Fibroblast of skin of right biceps (primary cell): ENCODE measurements at places on chromosomes 4 and X.
A peak's percentile ranks its signal among the peaks of the same experiment; 100 is the strongest.

DNA sequence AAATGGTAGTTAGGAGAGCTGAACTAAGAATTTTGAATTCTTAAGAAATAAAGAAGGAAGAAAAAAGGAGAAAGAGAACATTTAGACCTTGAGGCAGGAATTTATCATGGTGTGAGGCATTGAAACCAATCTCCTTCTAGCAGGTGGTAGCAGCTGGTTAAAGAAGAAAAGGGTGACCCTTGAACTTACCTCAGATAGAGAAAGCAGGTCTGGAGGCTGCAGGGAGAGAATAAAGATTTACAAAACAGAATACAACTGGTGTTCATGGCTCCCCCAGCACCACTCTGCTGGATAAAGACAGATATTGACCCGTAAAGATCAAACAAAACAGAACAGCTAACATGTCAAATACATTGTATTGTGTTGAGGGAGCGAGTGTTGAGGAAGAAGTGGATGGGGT is 56.0 kb downstream of the NCAPG start:
- DNase-seq, result no peak

GRCh38 chr4:141077611-141078225 is 55.6 kb downstream of the RNF150 start:
- no peak for DNase-seq

- DNase-seq, result peak; percentile 20
These were observed 13.2 kb downstream of the CA5B start for GRCh38 chrX:15751155-15751819.

DNA sequence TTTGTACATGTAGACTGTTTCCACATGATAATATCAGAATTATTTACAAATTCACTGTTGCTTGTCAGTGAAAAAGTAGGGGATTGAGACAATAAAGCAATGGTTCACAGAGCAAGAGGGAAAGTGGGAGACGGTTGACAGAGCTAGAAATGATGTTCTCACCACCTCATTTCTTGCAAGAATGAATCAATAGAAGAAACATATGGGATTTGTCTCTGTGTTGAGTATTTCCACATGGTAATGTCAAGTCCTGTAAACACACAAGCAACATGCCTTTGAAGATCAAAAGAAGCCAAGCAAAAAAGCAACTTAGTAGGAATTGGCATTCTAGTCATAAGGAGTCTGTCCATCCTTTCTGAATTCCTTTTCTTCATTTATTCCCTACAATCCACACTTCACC is 1806.6 kb upstream of the AGA start:
- DNase-seq, result no peak

GRCh38 chr4:137627739-137628460 is 95.6 kb upstream of the PCDH18 start:
- DNase-seq, result peak; percentile 37

GRCh38 chrX:51334276-51334675 is 1.7 kb downstream of the NUDT10 start:
- DNase-seq, result peak; percentile 50

- DNase-seq, result no peak
These were observed 368.9 kb downstream of the SLITRK2 start for GRCh38 chrX:146186540-146186939.

DNA sequence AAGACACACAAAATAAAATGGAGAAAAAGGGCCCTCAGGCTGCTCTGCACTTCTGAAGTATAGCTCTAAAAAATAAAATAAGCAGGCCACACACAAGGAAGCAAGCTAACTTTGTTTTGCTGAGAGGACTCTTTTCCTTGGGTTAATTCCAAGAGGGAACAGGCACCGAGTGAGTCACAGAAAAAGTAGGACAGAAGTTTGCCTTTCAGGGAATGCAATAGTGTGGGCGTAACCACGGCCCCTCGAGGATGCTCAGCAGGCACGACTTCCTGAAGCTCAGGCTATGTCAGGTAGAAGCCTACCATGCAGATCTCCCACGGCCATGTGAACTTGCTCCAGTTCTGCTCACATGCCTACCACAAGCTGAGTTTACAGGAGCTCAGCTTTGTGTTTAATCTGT is 22.1 kb downstream of the PPP1R2C start:
- DNase-seq, result peak; percentile 78

GRCh38 chr4:159420162-159421057 is 317.5 kb downstream of the RAPGEF2 start:
- no peak for DNase-seq

DNA sequence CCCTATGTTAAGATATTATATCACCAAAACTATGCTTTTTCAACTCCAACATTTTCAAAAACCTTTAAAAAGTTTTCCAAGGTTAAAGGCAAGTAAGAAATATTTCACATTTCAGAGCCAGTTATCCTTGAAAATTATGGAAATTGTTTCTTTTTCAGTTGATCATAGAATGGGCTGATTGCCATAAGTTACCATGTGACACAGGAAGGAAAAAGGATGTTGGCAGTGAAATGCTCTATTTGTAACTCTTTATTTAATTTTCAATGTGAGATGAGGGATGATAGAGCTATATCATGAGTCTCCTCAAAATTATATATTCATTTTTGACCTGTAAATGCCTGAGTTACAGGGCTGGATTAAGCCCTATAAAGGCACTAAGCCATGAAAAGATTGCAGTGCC is 93.0 kb upstream of the PLS3 start:
- no peak for DNase-seq

GRCh38 chrX:11438767-11439166 is 145.6 kb downstream of the AMELX start:
- peak; percentile 59 for DNase-seq

DNA sequence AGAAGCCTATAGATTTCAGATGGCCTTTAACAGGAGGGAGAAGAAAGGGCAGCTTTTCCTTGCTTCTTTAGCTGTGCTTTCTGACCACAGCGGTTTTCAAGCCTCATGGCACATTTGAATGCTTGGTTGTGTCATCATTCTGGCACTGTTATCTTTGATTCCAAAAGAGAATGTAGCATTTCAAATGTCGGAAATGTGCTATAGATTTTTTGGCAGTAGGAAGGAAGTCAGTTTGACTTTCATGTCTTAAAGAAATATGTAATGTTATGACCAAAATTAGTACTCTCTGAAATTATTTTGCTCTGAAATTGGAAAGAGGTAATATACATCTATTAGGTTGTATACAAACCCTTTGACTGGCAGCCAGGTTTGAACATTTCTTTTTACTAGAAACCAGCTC is 171.9 kb downstream of the TENM3 start:
- no peak for DNase-seq

DNA sequence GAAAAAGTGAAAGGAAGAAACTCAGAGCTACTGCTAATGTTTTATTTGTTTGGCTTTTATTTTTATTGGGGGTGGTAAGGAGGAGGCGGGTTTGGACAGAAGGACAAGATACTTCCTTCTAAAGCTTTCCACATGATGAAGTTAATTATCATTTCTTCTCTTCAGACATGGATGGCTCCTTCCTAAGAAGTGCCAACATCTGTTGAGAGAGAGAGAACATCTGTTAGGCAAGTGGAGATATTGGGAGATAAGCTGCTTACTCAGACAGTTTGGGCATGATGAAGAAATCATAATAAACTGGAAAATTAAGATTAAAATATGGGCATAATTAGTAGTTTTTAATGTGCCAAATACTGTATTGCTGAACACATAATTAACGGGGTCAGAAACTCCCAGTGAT is 535.7 kb upstream of the INTU start:
- DNase-seq, result no peak

DNA sequence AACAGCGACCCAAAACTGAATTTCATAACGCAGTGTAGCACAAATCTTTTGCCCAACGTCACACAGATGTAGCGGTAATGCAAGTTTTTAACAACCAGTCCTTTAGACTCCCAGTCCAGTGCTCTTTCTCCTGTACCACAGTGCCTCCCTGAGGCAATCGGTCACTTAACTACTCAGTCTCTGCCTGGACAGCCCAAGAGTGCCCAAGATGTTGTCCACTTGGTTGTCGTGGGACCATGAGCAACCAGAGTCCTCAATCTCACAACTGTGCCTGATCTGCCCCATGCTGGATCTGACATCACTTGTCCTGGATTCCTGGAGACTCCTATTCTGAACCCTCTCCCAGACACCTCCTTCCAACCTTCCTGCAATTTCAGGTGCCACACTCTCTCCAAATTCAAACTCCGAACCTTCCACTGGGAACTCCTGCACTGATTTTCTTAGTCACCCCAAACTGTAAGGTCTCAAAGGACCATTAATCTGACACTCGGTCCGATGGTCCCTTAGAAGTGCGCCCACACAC is 702 bp downstream of the MMGT1 start:
- DNase-seq, result peak; percentile 6

GRCh38 chrX:1394731-1395501 is 3.0 kb upstream of the SLC25A6 start:
- DNase-seq, result no peak

DNA sequence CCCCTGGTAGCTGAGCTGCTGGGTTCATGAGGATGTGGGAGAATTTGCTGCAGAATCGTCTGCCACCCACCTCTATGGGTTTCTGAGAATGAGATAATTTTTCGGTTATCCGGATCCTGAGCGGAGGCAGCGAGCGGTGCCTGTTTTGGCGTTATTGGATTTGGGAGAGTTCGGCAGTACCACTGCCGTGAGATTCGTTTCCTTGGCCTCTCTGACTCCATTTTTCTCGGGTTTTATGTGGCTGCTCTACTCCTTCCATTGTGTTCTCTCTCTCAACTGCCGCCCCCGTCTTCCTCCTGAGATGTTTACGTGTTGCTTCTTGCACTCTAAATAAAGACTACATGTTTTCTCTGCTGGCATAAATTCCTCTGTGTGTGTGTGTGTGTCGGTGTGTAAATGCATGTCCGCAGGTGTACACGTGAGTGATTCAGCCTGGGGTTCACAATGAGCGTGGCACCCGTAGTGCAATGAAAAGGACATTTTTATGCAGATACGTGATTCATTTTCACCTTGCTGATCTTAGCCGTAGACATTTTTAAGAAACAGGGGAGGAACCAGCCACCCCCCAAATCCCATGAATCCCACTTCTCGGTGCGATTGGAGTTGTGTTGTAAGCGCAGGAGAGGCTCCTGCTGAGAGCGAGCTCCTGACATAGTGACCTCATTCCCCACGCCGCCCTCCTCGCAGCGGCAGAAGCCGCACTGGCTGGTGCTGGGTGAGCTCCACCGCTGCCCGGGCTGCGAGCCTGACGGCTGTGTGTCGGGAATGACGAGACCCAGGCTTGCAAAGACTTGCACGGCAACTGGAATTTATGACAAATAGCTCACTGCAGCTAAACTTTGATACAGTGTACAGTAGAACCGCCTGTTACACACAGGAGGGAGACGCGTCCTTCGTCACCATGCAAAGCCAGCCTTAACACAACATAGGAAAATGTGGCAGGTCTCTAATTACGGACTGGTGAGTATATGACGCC is 82.2 kb downstream of the STOX2 start:
- DNase-seq, result peak; percentile 88

GRCh38 chr4:84164201-84164600 is 334.9 kb downstream of the NKX6-1 start:
- DNase-seq, result no peak

DNA sequence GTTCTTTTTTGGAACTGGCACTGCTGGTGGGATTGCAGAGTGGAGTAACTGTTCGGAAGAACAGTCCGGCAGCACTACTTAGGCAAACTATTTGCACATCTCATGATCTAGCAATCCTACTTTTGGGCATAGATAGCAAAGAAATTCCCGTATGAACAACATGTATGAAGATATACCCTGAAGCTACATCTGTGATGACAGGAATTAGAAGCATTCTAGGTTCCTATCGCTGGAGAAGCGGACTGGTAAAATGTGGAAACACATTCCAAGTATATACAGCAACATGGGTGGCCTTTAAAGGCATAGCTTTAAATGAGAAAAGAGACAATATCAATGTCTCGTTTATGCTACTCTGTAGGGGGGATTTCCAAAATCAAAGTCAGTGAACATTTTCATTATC is 3.1 kb downstream of the DCAF16 start:
- DNase-seq, result peak; percentile 29

DNA sequence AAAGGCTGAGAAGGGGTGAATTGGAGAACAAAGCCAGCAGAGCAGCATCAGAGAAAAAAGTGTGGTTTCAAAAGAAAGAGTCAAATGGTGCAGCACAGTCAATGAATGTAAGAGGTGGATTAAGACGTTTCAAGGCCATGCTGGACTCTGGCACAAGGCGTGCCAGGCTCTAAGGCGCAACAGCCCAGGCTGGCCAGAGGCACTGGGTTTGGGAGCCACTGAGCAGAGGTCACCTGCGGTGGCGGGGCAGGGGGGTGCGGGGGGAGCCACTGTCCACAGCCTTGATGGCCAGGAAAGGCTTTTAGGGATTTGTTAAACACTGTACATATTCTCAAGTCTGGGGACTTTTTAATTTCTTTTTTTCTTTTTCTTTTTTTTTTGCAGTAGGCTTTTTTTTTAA is 222.5 kb upstream of the FAT1 start:
- no peak for DNase-seq
